ENCODE measurements at places on chromosomes 4 and X. TPM values are rescaled to one million over a fixed set of nuclear protein-coding genes. Genes with fewer than 3 reads are reported as not detected.

NRK gene
- 157 TPM for total RNA-seq

KDR gene
- total RNA-seq: 48.9 TPM

NXF2 gene
- total RNA-seq: not detected

XAGE2 gene
- total RNA-seq: 0.27 TPM

ZDHHC15 gene
- 3.2 TPM for total RNA-seq

EGFL6 gene
- total RNA-seq: 86.4 TPM

LDB2 gene
- total RNA-seq: 48.3 TPM

SLC10A6 gene
- 0.18 TPM for total RNA-seq

MND1 gene
- total RNA-seq: 5.9 TPM

HSFX3 gene
- 1.0 TPM for total RNA-seq

NEK1 gene
- total RNA-seq: 12.3 TPM

CABS1 gene
- total RNA-seq: not detected

DRD5 gene
- total RNA-seq: 0.09 TPM

UGT2B15 gene
- total RNA-seq: not detected

USP17L12 gene
- total RNA-seq: not detected

ODAM gene
- total RNA-seq: not detected

RAB41 gene
- total RNA-seq: not detected

KIT gene
- total RNA-seq: 5.9 TPM

NFKB1 gene
- total RNA-seq: 16.8 TPM

DSPP gene
- total RNA-seq: under 0.01 TPM

RASSF6 gene
- 0.04 TPM for total RNA-seq

C4orf51 gene
- total RNA-seq: not detected

TET2 gene
- total RNA-seq: 36.8 TPM

NUDT10 gene
- 1.3 TPM for total RNA-seq

MCTS1 gene
- 41.5 TPM for total RNA-seq

MAGEC3 gene
- total RNA-seq: 0.04 TPM

PAK3 gene
- 8.0 TPM for total RNA-seq

FGF13 gene
- 66.8 TPM for total RNA-seq

SPATA4 gene
- 0.13 TPM for total RNA-seq

TRIML2 gene
- total RNA-seq: not detected

RWDD4 gene
- 27.8 TPM for total RNA-seq

HSD17B13 gene
- 0.22 TPM for total RNA-seq

TMEM271 gene
- total RNA-seq: 0.04 TPM

MID1 gene
- total RNA-seq: 19.3 TPM

TRIM2 gene
- 29.8 TPM for total RNA-seq

PITX2 gene
- total RNA-seq: 23.4 TPM

MAMLD1 gene
- total RNA-seq: 4.4 TPM

COL25A1 gene
- 9.7 TPM for total RNA-seq

SLITRK4 gene
- total RNA-seq: 4.7 TPM

MAGEB10 gene
- total RNA-seq: not detected

CFP gene
- 3.2 TPM for total RNA-seq

TBC1D1 gene
- total RNA-seq: 42.8 TPM

CXCL5 gene
- 0.04 TPM for total RNA-seq

BEND2 gene
- total RNA-seq: not detected

RHOXF1 gene
- 0.09 TPM for total RNA-seq

PCSK1N gene
- not detected for total RNA-seq
